Naive thymus-derived CD8-positive, alpha-beta T cell (primary cell): ENCODE measurements at places on chromosomes 4 and X. TPM values are rescaled to one million over a fixed set of nuclear protein-coding genes. Genes with fewer than 3 reads are reported as not detected.

Gene ZDHHC15
- total RNA-seq: 0.55 TPM

Gene FMR1NB
- not detected for total RNA-seq

Gene DAPP1
- total RNA-seq: 11.2 TPM

Gene PSAPL1
- not detected for total RNA-seq

DNA sequence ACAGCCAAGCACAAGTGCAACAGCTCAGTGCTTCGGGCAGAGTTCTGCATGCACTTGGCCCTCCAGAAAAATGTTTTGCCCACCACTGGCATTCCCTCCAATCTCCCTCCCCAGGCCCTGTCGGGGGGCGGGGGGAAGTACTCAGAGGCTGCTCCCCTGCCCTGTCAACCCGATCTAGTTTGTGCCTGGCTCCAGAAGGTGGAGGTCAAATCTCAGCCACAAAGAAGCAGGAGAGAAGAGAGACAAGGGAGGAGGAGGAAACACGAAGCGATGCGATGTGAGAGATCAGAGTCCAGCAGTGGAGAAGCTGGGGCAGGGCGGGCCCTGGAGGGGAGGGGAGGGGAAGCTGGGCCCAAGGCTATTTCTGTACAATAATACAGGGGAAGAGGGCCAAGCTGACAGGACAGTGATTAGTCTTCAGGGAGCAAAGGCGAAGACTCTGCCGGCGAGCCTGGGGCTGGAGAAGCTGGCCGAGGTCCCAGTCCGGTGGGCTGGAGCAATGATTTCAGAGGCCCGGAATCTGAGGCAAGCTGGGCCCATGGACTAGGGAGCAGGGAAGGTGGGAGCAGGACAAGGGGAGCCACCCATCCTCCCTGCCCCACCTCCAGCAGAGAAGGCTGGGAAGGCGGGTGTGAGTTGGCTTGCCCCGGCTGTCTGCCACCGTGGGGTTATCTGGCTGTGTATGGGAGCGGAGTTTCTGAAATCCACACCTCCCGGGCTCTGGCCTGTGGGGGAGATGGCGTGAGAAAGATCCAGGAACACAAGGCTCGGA is 167.1 kb downstream of the EFNB1 start:
- no peak overlapping the region for H3K27ac ChIP-seq
- no peaks in the 10 kb centered on the region for H3K27me3 ChIP-seq
- H3K4me3 ChIP-seq: no peak overlapping the region

DNA sequence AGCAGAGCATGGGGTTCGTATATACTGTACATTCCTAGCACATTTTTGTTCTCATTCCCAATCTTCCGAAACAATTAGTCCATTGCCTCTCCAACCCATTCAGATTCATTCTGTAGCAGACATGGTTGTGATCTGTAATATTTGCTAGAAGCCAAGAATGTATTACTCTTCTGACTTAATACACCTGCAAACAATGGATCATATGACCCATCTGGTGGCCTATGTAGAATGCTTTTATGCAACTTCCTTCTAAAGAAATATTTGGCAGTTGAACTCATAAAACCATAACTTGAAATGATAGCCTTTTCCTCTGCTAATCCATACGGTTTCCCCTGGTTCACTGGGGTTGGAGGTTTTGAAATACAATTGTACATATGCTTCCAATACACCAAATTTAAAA is 32.8 kb upstream of the SGMS2 start:
- no peaks in the 10 kb centered on the region for H3K36me3 ChIP-seq
- H3K27me3 ChIP-seq: peaks cover 12% of the 10 kb centered on the region
- H3K4me3 ChIP-seq: no peak overlapping the region

- no peak overlapping the region for H3K27ac ChIP-seq
- peaks cover 23% of the 10 kb centered on the region for H3K27me3 ChIP-seq
- H3K4me3 ChIP-seq: no peak overlapping the region
- no peaks in the 10 kb centered on the region for H3K4me1 ChIP-seq
- no peak for DNase-seq
These were observed 339.3 kb downstream of the NKX6-1 start for GRCh38 chr4:84159762-84160161.

GRCh38 chr4:78749972-78750727 is 26.0 kb upstream of the BMP2K start:
- no peak for DNase-seq
- no peaks in the 10 kb centered on the region for H3K27me3 ChIP-seq
- H3K4me1 ChIP-seq: peaks cover 20% of the 10 kb centered on the region
- H3K36me3 ChIP-seq: no peaks in the 10 kb centered on the region

DNA sequence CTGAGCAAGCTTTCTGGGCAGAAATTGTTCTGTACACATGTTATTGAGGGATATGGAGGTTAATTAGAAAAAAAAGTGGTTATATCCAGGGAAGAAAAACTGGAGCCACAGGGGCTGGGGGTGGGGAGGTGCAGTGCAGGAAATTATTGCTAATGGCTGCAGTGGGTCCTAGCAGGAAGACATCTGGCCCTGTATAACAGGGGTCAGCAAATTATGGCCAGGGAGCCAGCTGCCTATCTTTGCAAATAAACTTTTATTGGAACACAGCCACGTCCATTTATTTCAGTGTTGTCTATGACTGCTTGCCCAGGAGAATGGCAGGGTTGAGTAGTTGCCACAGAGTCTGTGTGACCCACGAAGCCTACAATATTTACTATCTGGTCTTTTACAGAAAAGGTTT is 23.4 kb upstream of the PRPS2 start:
- H3K27me3 ChIP-seq: peaks cover 2% of the 10 kb centered on the region
- H3K4me3 ChIP-seq: no peak overlapping the region
- no peak for DNase-seq
- no peaks in the 10 kb centered on the region for H3K36me3 ChIP-seq
- H3K4me1 ChIP-seq: peaks cover 2% of the 10 kb centered on the region
- no peak overlapping the region for H3K27ac ChIP-seq

DNA sequence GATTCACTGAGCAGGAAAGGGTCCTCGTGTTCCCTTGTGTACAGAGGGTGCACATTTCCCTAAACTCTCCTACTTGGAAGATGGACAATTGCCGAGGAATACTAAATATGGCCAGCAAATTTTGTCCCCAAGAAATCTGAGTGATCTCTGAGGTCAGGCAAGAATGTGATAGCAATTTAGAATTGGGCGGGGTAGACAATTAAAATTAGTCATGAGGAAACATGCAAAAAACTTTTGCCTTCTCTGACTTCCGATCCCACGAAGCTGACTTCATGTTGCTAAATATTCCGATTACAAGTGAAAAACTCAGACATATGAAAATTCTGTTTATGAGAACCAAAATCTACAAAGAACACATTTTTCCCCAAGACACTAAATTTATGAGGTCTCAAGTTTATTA is 453.9 kb upstream of the ZFP42 start:
- H3K36me3 ChIP-seq: peaks cover 8% of the 10 kb centered on the region
- no peak overlapping the region for H3K4me3 ChIP-seq
- H3K4me1 ChIP-seq: no peaks in the 10 kb centered on the region
- no peak for DNase-seq

GRCh38 chr4:80787306-80787705 is 243.2 kb upstream of the BMP3 start:
- no peak overlapping the region for H3K27ac ChIP-seq
- no peaks in the 10 kb centered on the region for H3K27me3 ChIP-seq
- no peak for DNase-seq
- H3K4me3 ChIP-seq: no peak overlapping the region
- peaks cover 5% of the 10 kb centered on the region for H3K36me3 ChIP-seq

DNA sequence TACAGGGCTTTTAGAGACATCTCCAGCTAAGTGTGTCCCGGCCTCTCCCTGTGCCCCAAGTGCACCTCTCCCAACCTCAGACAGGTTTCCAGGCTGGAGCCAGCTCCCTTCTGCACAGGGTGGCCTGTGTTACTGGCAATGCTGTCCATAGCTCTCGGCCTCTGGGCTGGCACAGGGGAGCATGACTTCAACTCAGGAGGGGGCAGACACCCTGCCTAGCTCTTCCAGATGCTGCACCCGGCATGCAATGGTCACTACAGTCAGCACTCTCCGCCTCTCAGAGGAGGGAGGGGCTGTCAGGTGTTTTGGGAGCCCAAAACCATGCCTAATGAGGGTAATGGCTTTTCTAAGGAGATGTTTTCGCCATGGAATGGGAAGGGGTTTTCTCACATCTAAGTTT is 2.4 kb upstream of the IRAK1 start:
- DNase-seq: no peak
- H3K4me3 ChIP-seq: no peak overlapping the region
- peaks cover 24% of the 10 kb centered on the region for H3K4me1 ChIP-seq
- no peaks in the 10 kb centered on the region for H3K27me3 ChIP-seq

- peaks cover 5% of the 10 kb centered on the region for H3K4me1 ChIP-seq
- no peak for DNase-seq
- H3K27ac ChIP-seq: no peak overlapping the region
- no peaks in the 10 kb centered on the region for H3K27me3 ChIP-seq
These were observed 202.5 kb downstream of the RASL11B start for GRCh38 chr4:53064609-53065008.

DNA sequence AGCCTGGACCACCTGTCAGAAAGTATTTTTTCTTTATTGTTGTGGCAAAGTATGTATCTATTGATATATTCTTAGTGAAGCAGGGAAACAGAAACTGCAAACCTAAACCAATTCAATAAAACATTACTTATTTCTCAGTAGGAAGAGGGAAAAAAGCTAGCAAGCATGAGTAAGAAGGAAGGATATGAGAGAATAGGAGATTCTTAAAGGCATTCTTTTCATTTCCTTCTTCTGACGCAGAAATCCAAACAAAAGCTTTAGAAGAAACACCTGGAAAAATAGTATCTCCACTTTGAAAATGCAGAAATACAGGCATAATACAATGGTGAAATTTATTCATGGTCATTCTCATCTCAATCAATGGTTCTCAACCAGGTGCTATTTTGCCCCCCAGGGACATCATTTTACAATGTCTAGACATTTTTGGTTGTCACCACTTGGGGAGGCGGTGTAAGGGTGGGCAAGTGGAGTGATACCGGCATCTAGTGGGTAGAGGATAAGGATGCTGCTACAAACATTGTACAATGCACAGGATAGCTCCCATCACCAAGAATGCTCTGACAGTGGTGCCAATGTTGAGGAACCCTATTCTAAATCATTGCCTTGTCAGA is 21.7 kb upstream of the ATXN3L start:
- no peaks in the 10 kb centered on the region for H3K36me3 ChIP-seq
- H3K4me1 ChIP-seq: no peaks in the 10 kb centered on the region
- no peak overlapping the region for H3K4me3 ChIP-seq
- H3K27me3 ChIP-seq: no peaks in the 10 kb centered on the region
- DNase-seq: no peak
